ENCODE measurements at places on chromosomes 2 and 18.

DNA sequence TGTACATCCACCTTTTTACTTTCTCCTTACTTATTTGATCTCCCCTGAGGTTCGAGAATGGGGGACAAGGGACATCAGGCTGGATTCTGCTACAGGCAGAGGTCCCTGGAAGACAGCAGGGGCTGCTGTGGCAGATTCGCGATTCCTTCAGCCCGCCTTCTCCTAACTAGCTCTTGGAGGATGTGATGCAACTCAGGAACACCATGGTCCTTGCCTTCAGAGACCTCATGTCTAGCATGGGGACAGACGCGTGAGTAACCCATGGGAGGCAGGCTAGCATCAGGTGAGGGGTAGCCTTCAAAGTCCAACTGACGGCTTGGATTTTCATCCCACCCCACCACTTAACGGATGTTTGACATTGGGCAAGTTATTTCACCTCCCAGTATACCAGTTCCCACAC, 869 bp upstream of the TCF23 start:
- no peak for DNase-seq

GRCh38 chr18:7778181-7778580, 211.1 kb downstream of the PTPRM start:
- no peak for DNase-seq

- no peak for DNase-seq
Measured at GRCh38 chr2:29238497-29238896, 123.3 kb downstream of the CLIP4 start.

DNA sequence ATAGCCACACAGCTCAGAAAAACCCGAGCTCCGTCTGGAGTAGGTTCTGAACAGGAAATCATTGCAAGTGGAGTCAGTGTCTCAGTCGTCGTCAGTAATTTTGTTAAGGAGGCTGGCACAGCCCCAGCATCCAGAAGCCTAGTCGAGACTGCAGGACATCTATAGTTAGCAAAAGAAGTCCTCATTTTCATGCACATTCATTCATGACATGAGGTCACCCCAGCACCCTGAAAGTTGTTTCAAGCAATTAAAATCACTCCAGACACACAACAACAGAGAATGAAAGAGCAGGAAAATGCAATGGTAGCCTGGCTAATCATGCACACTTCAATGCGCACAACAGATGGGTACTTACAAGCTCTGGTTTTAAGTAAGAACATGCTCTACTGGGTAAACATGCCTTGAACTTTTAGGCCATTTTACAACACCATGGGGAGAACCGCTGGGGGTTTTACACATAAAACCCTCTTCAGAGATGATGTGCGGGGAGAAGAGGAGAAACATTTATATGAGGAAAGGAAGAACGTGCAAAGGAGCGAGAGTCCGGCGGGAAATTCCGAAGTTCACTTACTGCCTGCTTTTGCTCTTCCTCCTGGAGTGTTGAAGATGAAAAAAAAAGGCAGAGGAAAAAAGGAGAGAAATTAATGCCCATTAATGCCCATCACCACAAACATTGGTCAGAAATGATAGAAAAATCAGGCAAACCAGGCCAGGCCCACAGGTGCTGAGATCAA, 77.4 kb upstream of the DNMT3A start:
- DNase-seq, result no peak

DNA sequence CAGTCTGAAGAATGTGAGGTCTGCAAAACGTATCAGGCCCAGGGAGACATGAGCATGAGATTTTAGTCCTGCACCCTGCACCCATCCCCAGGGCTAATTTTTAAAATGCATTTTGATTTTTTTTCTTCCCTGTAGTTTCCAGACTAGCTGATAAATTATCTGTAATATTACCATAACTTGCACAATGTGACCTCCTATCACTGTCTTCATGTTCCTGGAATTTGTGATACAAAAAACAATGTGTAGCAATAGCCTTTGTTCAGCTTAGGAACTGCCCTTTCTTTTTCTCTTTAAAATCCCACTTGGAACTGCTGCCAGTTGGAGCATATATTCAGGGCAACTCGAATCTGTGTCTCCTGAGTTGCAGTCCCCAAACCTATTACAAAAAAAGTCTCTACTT, 222.8 kb upstream of the HS6ST1 start:
- no peak for DNase-seq

DNA sequence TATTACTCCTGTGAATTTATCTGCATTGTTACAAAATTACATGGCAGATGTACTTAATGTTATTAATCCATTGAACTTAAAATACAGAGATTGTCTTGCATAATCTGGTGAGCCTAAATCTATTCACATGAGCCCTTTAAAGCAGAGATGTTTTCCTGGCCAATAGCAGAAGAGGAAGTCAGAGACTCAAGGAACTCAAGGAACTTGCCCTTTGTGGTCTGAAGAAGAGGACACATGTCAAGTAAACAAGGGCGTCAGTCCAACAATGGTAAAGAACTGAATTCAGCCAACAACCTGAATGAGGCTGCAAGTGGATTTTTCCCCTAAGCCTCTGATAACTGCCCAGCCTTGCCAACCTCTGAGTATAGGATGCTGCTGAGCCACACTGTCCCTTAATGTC, 356.3 kb upstream of the PKDCC start:
- no peak for DNase-seq

- DNase-seq, result peak; percentile 53
Measured at GRCh38 chr18:62017618-62018017, 124.8 kb upstream of the RNF152 start.

GRCh38 chr2:88181511-88181910, 11.4 kb downstream of the THNSL2 start:
- no peak for DNase-seq

DNA sequence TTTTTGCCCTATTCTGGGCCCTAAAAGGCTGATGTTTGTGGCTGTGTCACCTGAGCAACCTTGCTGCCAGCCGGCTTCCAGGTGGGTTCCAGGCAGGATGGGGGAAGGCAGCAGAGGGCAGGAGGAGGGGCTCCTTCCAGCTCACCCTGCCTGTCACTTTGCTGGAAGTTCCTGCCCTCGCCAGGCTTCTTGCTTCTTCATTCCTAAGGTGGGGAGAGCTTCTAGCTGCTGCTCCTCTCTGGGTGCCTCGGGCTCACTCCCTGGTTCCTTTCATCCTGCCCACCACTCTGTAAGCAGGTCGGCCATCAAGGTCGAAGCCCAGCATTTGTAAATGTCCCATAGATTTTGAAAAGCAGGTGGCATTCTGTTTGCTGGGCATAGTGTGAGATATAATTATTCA, 249.4 kb upstream of the HS6ST1 start:
- no peak for DNase-seq

- DNase-seq, result no peak
Measured at GRCh38 chr2:63000801-63001200, 49.8 kb upstream of the OTX1 start.

- peak; percentile 94 for DNase-seq
Measured at GRCh38 chr2:8544786-8545694, 136.8 kb upstream of the ID2 start.

DNA sequence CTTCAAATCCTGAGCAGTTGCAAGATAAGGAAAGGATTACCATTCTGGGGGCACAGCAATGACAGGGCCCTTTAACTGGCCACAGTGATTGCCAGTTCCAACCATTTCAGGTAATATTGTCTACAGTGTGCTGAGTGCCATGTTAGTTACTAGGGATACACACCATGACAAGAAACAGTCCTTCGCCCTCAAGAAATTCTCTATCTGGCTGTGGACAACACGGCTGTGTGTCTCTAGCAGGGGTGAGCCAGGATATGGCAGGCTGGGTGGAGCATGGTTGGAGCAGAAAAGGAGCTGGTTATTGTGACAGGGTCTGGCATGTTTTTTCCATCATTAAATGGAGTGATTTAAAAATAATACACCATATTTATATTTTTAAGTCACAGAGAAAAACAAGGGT, 31.0 kb downstream of the TSPYL6 start:
- DNase-seq, result no peak

DNA sequence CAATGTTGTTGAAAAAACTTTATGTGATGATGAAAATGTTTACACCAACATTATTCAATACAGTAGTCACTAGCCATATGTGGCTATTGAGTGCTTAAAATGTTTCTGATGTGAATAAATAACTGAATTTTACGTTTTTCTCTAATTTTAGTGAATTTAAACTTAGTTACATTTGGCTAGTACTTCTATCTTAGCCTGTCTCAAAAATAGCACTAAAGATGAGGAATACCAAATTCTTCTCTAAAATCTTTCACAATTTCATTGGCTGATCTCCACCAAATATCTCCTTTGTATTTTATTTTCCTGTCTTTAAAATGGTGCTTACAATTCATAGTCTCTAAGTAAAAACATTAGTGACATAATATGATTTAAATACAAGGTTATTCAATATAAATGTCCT, 83.7 kb upstream of the RND3 start:
- no peak for DNase-seq

DNA sequence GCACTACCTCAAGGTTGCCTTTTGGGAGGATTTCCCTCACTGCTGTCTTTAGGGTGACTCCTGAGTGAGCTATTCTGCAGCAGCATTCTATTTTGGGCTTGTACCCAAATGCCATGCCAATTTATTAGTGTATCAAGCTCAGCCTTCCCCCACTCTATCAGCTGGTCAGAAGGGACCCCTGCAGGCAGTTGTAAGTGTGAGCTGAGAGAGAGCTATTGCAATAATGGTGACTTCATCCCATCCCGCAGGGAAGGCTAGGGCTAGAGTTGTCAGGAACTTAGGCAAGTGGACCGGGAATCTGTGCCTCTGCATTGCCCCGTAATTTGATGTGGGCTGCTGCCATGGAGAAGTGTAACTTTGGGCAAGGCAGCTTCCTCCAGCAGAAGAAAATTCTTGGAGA, 1.8 kb upstream of the CRYGB start:
- DNase-seq, result no peak

- DNase-seq, result no peak
Measured at GRCh38 chr2:221975151-221975550, 323.6 kb downstream of the PAX3 start.

- DNase-seq, result no peak
Measured at GRCh38 chr18:74994502-74995418, 214.2 kb downstream of the PTGR3 start.

GRCh38 chr2:55999231-55999630, 75.6 kb upstream of the EFEMP1 start:
- DNase-seq, result no peak

DNA sequence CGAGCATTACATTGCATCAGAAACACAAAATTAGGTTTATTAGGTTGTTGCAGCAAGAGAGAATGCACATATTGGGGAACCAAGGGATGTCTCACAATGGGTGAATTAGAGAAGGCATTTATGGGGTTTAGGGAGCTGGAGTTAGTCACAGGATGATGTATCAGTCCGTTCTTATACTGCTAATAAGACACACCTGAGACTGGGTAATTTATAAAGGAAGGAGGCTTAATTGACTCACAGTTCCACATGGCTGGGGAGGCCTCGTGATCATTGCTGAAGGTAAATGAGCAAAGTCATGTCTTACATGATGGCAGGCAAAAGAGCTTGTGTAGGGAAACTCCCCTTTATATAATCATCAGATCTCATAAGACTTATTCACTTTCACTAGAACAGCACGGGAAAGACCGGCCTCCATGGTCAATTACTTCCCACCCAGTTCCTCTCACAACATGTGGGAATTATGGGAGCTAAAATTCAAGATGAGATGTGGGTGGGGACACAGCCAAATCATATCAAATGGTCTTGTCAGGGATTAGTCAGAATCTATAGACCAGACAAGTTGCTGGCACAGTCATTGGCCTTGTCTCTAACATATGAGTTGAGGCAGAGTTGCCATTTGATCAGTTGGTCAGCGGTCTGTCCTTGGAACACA, 61.9 kb upstream of the RBMS1 start:
- no peak for DNase-seq

GRCh38 chr2:33391529-33392255, 84.8 kb upstream of the RASGRP3 start:
- no peak for DNase-seq

DNA sequence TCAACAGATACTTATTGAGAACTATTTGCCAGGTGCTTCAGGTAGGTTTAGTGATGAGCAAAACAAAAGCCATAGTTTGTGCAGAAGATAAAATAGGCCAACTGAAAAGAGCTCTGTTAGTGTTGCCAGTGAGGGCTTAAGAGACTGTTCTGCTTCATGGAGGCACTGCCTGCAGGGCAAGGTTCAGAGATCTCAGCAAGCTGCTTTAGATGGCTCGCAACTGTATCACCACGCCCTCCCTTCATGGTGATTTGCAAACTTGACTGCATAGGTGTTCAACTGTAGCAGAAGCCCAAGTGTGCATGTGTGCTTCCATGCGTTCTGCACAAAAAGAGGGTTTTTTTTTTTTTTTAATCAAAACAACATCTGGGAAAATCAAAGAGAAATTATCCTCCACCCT, 84.5 kb downstream of the RAPH1 start:
- no peak for DNase-seq

- no peak for DNase-seq
Measured at GRCh38 chr18:73688851-73689711, 458.6 kb downstream of the FBXO15 start.

DNA sequence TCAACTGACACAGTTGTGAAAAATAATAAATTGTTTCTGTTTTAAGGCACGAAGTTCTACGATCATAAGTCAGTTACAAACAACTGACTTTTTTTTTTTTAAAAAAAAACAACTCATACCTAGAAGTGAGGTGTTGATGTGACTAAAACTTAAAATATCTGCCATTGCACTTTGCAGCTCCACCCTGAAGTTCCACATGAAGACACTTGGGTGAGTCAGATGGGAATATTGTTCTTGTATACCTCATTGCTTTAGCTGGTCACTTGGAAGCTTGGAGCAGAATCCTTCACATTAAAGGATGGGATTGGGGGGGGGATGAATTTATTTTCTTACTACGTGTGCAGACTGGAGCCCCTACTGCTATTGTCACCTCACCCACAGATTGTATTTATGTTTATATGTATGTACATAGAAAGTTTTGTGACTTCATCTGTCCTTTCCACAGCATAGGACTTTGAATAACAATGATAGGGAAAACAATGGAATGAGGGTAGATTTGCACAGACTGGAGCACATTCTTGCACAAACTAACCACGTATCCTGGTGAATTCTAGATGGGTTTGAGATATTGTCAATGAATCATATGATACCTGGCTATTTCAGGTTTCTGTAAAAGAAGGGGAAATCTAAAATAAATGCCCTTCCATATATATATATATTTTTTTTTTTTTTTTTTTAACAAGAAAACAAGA, 57.9 kb upstream of the ARHGAP15 start:
- DNase-seq, result no peak

- DNase-seq, result no peak
Measured at GRCh38 chr18:36513556-36513955, 216.0 kb downstream of the FHOD3 start.

- peak; percentile 18 for DNase-seq
Measured at GRCh38 chr18:62612776-62613175, 90.0 kb downstream of the ZCCHC2 start.

Measured in HL-60 (cell line).